Activated T-cell treated with anti-CD3 and anti-CD28 coated beads, Interleukin-2, amount 50 U/mL, for 48 hours (primary cell): ENCODE measurements at places on chromosomes 13 and 19.
A peak's percentile ranks its signal among the peaks of the same experiment; 100 is the strongest.

DNA sequence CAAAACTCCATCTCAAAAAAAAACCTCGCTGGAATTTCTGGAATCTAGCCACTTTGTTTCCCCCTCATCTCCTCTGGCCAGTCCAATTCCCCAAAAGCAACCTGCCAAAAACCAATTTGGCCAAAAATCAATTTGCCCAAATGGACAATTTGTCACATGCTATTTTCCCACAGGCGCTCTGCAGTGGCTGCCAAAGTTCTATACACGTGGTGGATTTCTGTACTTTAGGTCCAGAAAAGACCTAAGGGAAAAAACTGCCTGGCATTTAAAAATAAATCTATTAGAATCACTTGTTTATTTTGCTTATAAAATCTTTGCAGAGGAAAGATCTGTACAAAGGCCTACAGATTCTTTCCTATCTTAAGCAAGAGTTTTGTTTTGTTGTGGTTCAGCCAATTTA, 79.4 kb downstream of the MAP4K1 start:
- DNase-seq = no peak

DNA sequence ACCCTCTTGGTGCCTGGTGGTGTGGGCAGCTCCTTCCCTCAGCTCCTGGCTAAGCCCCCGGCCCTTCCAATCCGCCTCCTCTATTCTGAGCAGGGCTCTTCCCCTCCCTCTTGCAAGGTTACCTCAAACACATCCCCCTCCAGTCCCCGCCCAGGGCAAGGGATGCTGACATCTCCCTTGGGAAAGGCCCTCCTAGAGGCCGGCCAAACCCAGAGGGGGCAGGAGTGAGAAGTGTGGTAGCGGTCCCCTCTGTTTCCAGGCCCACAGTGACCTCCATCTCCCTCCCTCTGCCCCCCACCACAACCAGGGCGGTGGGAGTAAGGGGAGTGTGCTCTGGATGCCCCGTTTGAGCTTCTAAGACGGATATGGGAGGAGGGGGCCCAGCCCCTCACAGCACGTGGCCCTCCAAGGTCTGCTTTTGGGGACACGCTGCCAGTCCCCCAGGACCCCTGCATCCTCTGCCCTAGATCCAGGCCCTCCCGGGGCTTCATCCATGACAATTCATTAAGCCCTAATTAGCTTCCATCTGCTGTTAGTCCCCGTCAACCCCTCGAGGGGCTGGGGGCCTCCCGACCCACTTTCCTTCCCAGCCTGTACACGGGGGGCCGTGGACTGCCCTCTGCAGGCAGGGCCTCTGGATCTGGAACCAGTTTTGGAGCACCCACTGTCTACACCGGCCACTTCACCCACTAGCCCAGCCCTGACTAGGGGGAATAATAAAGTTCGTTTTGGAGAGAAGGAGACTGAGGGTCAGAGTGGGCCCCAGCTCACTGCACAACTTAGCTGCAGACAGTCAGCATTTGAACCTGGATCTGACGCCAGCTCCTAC, 2.3 kb downstream of the LINGO3 start:
- DNase-seq = no peak

DNA sequence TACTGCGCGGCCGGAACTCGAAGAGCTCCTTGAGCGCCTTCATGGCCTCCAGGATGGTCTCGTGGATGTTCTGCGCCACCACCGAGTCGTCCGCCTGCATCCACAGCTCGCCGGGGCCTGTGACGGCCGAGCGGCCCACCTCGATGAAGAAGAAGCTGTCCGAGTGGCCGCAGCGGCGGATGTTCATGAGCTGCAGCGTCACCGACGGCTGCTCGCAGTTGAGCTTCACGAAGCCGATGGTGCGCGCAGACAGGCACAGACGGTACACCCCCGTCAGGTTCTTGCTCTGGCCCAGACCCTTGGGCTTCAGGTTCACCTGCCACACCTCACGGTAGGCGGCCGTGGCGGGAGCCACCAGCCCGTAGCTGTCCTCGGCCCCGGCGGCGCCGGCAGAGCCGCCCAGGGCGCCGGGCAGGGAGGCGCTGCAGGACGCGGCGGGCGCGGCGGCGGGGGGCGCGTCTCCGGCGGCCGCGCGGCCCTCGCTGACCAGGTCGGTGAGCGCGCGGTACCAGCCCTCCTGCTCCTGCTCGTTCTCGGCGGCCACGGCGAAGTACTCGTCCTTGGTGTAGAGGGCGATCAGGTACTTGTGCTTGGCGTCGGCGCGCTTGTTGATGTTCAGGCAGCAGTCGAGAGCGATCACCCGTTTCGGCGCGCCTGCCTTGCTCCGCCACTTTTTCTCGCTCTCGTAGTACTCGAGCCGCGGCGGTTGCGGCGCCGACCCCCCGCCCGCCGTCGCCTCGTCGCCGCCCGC, 1.1 kb downstream of the IRS2 start:
- peak; percentile 58 for DNase-seq

DNA sequence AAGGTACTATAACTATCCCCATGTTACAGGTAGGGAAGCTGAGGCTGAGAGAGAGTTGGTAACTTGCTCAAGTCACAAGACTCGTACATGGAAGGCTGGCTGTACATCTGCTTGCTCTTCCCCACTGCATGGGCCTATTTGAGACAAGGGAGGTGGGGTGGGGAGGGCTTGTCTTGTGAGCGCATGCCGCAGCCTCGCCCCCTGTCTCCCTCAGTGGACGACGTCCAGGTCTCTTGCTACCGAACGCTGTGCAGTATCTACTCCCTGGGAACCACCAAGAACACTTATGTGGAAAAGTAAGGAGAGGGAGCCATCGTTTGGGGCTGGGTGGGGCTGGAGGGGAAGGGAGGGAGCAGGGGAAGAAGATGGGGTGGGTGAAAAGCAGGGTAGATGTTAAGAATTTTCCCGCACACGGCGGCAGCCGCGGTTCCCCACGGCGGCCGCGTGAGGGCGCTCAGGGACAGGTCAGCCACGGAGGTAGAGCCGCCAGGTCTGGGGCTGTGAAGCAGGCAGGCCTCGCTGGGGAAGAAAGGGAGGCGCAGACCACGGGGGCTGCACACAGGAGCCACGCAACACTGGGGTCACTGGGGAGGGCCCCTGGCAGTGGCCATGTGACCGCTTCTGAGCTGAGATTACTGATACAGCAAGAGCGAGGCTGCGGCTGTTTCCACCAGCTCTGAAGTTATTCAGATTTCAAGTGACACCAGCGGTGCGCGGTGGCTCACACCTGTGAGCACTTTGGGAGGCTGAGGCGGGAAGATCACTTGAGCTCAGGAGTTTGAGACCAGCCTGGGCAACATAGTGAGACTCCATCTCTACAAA, 81.5 kb downstream of the RYR1 start:
- DNase-seq = peak; percentile 86

GRCh38 chr19:34325981-34326787, 38.8 kb upstream of the GPI start:
- no peak for DNase-seq

DNA sequence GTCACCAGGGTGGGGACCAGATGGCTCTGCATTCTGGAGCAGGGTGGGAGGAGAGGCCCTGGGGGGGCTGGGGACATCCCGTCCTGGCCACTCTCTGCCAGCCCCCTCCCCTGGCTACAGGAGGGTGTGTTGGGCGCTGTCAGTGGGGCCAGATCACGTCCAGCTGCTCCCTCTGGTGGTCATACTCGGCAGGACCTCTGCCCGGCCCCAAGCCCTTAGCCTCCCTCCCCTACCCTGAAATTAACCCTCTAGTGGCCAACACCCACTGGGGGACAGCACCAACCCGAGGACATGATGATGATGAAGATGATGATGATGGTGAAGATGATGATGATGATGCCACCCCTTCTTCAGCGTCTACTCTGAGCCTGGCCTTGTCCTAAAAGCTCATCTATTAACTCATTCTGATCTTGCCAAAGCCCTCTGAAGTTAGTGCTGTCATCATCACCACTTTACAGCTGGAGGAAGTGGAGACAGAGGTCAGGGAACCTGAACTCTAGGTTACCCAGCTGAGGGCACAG, 590 bp upstream of the LGI4 start:
- peak; percentile 84 for DNase-seq

GRCh38 chr13:74226791-74227475, 92.7 kb upstream of the KLF12 start:
- DNase-seq = no peak

- DNase-seq = peak; percentile 85
These were observed 706 bp downstream of the P2RY11 start for GRCh38 chr19:10112037-10112761.

DNA sequence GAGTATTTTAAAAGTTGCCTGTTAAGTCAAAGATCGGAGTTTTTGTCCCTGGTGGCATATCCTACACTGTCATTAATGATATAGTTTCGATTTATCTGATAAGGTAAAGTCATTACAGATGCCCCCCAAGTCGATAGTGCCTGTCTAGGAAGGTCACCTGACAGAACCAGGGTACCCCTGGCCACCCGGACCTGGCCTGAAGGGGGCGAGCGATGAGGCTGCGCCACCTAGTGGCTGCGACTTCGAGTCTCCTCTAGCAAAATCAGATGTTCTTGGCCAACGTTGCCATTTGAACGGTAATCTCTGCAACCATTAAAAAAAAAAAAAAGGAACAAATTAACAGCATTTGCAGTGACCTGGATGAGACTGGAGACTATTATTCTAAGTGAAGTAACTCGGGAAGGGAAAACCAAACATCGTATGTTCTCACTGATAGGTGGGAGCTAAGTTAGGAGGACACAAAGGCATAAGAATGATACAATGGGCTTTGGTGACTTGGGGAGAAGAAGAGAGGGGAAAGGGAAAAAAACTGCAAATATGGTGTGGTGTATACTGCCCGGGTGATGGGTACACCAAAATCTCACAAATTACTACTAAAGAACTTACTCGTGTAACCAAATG, 565.1 kb downstream of the LIG4 start:
- peak; percentile 48 for DNase-seq

DNA sequence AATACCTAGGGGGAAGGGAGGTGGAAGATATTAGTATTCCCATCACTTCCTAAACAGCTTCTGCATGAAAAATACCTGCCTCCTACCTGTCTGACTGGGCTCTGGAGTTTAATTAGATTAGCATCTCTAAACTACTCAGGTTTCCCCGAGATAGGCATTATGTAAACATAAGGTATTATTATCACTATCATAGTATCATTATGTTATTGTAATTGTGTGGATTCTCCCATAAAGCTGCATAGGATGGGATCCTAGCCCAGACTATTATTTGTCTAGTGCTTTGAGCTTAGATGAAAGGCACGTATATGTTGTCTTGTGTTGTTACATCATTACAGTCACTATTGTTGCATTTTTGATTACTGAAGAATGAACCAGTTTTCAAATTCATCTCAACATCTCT, 115.2 kb upstream of the SOX21 start:
- DNase-seq = no peak

GRCh38 chr19:50190439-50190891, 13.0 kb upstream of the MYH14 start:
- no peak for DNase-seq

- DNase-seq = no peak
These were observed 54.5 kb upstream of the MTIF3 start for GRCh38 chr13:27504868-27505194.

- no peak for DNase-seq
These were observed 4.9 kb upstream of the SGCG start for GRCh38 chr13:23175920-23176319.

DNA sequence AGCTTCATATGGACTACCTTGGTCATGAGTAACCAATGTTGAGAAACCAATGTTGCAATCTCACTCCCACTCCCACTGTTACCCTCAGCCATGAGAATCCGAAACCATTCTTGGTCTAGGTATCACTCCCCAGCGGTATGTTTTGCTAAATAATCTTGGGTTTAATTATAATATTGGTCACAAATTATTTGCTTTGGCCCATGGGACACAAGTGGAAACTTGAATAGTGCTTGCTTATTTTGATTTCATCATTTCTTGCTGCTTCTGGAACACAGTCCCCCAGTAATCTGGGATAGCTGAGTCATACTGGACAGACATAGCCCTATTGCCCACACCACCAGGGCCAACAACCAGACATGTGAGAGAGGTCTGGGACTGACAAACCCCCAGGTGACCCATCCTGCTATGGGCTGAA, 171.6 kb upstream of the IPO5 start:
- no peak for DNase-seq

DNA sequence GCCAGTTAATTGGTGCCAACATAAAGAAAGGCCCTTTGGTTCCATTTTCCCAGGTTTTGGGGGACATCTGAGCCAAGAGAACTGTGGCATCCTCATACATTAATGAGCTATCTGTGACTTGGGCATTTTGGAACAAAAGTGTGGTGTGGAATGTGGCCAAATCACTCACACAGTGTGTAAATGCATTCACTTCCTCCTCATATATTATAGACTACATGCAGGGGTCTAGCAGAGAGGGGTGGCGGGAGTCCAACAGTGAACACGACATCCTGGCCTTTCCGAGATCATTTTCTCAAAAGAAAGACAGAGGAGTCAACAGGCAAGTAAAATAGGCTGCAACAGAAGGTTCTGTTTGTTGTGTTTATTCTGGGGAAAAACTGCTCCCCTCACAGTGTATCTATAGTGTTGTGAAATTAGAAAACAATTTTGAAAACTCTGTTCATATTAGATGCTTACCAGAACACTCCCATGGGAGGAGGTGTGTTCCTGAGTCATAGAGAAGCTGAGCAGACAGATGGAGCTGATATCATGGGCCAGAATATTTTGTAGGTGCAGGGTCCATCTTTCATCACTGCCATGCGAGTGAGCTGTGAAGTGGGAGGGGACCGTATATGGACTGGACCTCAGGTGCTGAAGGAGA, 36.9 kb downstream of the PABPC3 start:
- DNase-seq = no peak

- DNase-seq = no peak
These were observed 197.0 kb downstream of the PCDH9 start for GRCh38 chr13:67033170-67033569.

- no peak for DNase-seq
These were observed 1.3 kb upstream of the GALP start for GRCh38 chr19:56174550-56174949.

- no peak for DNase-seq
These were observed 6.7 kb downstream of the RNU6-9 start for GRCh38 chr19:900043-900301.

GRCh38 chr13:73045031-73045430, 13.8 kb upstream of the KLF5 start:
- DNase-seq = no peak

- DNase-seq = no peak
These were observed 12.6 kb downstream of the CHERP start for GRCh38 chr19:16529466-16530144.

- no peak for DNase-seq
These were observed 31.8 kb downstream of the KCTD15 start for GRCh38 chr19:33828266-33829075.

- no peak for DNase-seq
These were observed 78.5 kb downstream of the FGF9 start for GRCh38 chr13:21749410-21749809.

DNA sequence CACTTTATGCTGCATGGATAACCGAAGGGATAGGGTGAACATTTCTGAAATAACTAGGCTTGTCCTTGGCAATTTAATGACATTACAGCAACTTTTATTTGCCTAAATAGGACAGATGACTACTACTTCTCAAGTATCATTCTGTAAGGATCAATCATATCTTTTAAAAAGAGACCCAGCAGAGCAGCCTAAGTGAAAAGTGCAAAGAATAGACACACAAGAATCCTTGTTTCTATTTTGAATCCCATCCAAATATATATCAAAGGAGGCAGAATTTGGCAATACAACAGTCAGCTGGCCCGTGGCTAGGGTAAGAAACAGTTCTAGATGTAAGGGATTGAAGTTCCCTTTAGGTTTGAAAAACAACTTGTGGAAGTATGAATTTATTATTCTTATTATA, 6.9 kb downstream of the THSD1 start:
- DNase-seq = no peak
